C1 segment of cervical spinal cord (tissue), 14 donors: ENCODE measurements at places on chromosomes 6 and 20.

DNA sequence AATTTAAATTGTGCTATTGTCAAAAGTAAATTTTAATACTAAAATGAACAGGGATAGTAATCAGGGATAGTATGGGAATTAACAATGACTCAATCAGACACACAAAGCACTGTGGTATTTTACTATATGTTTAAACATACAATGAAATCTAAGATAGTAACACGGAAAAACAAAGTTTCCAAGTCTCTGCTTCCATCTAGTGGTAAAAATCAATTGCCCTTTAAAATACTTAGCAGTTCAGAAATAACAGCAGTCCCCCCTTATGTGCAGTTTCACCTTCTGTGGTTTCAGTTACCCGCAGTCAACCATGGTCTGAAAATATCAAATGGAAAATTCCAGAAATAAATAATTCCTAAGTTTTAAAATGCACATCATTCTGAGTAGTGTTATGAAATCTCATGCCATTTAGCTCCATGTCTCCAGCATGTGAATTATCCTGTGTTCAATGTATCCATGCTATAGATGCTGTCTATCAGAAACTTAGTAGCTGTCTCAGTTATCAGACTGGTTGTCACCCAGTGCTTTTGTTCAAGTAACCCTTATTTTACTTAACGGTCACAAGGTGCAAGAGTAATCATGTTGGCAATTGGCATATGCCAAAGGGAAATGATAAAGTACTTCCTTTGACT is 58.5 kb downstream of the AHI1 start:
- DNase-seq = no peak

- DNase-seq = no peak
Observed at GRCh38 chr6:47631269-47631772, 67.1 kb upstream of the ADGRF4 start.

- no peak for DNase-seq
Observed at GRCh38 chr20:56820984-56821383, 191.9 kb downstream of the TFAP2C start.

GRCh38 chr20:1307571-1307971 is 21.4 kb downstream of the SDCBP2 start:
- DNase-seq = no peak

DNA sequence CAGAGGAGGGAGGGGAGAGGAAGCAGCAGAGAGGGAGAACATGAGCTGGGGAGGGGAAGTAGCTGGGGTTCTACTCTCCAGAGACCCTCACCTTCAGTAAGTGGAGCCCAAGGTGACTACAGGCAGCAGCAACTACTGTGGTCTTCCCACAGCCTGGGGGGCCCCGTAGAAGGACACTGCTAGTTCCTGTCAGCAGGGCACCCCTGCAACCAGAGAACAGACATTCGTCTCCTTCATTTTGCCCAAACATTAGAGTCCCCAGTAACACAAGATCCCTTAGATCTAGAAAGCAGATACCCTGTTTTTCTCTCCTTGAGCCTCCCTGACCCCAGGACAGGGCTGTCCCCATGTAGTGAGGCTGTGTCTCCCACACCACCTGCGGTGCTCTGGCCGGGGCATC is 8.2 kb downstream of the GNMT start:
- DNase-seq = no peak

- no peak for DNase-seq
Observed at GRCh38 chr6:7402716-7403115, 13.1 kb downstream of the RIOK1 start.

DNA sequence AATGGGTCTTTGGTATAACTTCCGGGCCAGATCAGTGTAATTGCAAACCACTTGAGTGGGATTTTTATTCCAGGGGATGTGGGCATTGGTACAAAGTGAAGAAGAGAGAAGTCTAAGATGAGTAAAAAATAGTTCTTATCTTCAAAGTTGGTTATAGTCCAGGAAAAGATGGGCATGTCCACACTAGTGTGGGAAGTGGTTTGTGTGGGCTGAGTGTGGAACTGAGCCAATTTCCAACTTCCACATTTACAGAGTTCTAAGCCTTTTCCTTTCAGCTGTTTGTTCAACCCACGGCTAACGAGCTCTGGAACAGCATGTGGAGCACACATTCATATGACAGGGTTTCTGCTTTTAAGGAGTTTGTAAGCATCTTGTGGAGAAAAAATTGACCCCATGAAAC is 72.3 kb upstream of the IFNGR1 start:
- DNase-seq = peak; percentile 34

GRCh38 chr6:39088331-39088730 is 26.7 kb downstream of the SAYSD1 start:
- DNase-seq = peak; percentile 14

DNA sequence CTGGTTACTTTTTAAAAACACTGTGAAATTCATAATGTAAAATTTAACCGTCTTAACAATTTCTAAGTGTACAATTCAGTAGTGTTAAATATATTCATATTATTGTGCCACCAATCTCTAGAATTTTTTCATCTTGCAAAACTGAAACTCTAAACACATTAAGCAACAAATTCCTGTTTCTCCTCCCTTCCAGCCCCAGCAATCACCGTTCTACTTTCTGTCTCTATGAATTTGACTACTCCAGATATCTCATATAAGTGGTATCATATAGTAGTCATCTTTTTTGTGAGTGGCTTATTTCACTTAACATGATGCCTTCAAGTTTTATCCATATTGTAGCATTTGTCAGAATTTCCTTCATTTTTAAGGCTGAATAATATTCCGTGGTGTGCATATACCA is 44.7 kb downstream of the RSPH3 start:
- DNase-seq = no peak

DNA sequence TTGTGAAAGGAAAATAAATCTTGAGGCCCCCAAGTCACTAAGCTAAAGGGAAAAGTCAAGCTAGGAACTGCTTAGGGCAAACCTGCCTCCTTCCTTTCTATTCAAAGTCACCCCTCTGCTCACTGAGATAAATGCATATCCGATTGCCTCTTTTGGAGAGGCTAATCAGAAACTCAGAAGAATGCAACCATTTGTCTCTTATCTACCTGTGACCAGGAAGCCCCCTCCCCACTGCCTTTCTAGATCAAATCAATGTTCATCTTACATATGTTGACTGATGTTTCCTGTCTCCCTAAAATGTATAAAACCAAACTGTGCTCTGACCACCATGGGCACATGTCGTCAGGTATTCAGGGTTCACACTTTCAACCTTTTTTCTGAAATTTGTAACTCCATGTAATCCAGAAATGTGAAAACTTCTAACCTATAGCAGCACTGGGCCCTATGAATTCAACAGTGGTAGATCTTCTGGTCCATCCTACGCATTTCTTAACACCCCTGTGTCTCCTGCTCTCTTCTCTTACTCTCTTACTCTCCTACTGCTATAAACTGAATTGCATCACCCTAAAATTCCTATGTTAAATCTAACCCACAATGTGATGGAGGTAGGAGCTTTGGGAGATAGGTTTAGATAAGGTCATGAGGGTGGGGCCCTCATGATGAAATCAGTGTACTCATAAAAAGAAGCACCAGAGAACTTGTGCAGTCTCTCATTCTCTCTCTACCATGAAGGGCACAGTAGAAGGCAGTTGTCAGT is 89.3 kb downstream of the EPB41L2 start:
- no peak for DNase-seq

- DNase-seq = no peak
Observed at GRCh38 chr20:5410470-5410869, 93.7 kb upstream of the PROKR2 start.

- no peak for DNase-seq
Observed at GRCh38 chr6:43926634-43927531, 156.9 kb downstream of the VEGFA start.

- peak; percentile 61 for DNase-seq
Observed at GRCh38 chr6:27893059-27893835, 18.9 kb downstream of the OR2B2 start.

DNA sequence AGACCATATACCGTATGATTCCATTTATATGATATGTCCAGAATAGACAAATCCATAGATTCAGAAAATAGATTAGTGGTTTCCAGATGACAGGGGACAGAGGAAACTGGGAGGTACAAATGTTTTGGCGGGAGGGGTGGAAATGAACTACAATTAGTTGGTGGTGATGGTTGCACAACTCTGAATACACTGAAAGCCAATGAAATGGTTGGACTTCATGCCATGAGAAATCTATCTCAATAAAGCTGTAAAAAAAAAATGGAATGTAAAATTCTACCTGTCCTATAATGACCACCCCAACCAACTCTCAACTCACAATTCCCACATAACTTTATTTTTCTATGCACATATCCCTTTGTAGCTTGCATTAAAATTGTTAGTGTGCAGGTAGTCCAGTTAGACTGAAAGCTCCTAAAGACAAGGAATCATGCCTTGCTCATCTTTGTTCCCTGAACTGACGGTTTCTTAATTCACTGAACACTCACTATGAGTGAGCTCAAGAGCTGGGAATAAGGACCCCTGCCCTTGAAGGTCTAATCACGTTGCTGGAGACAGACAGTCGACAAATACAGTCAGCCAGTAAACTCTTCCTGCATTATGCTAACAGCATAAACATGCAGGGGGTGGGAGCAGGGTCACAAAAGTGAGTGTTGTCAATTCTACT is 1.4 kb downstream of the DCDC2 start:
- DNase-seq = no peak

DNA sequence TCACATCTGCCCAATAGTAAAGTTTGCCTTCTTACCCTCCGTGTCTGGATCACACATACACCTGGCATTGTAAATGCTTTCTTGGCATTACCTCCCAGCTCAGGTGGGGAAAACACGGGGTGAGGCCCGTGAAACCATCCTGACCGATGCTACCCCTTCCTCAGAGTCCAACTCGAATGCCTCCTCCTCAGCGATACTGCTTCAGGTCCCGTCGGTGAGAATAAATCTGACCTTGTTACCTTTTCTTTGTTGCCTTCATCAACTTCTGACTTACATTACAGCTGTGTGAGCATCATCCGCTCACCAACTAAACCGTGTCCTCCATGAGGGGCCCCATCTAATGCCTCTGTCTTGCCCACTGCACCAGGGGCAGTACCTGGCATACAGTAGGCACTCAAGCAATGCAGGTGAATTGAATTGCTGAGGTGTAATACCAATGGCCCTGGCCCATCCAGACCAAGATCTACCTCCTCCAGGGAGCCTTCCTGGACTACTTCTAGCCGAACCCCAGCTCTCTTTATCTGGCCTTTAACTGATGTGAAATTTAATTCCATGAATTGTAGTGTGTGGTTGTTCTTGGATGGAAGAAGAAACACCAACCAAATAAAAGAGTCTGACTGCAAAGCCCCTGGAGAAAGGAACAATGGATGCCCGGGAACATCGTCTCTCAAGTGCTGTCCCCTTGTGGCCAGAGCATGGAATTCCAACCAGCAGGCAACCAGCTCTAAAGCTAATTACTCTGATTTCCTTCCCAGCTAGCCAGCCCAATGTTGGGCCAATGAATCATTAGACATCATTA is 141.5 kb downstream of the ANKRD60 start:
- no peak for DNase-seq

DNA sequence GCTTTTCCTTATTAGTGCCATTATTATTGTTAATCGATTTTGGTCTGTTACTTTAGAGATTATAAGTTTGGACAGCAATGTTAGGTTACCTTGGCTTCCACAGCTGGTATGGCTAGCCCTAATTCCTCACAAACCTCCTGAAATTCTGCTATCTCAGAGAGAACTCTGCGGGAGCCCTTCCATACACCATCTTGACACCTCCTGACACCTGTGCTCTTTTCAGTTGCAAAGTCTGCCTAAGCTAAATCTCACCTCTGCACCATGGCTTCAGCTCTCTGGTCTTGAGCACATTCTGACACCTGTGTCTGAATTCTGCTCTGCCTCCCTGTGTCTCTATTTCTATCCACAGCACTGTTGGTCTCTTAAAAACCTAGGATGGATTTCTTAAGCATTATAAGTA is 106.5 kb downstream of the DCDC2 start:
- DNase-seq = no peak

GRCh38 chr6:35017411-35018181 is 123.5 kb downstream of the TCP11 start:
- no peak for DNase-seq
